ENCODE measurements at places on chromosomes 7 and 10. TPM values are rescaled to one million over a fixed set of nuclear protein-coding genes. Genes with fewer than 3 reads are reported as not detected.

The GSTO1 gene
- total RNA-seq, result 194 TPM

The UBN2 gene
- total RNA-seq, result 17.8 TPM

The OPN1SW gene
- total RNA-seq, result not detected

The SLC29A3 gene
- 6.2 TPM for total RNA-seq

Data from heart left ventricle (tissue), 16 donors.